ENCODE measurements at places on chromosomes 1 and 21.
A peak's percentile ranks its signal among the peaks of the same experiment; 100 is the strongest.

DNA sequence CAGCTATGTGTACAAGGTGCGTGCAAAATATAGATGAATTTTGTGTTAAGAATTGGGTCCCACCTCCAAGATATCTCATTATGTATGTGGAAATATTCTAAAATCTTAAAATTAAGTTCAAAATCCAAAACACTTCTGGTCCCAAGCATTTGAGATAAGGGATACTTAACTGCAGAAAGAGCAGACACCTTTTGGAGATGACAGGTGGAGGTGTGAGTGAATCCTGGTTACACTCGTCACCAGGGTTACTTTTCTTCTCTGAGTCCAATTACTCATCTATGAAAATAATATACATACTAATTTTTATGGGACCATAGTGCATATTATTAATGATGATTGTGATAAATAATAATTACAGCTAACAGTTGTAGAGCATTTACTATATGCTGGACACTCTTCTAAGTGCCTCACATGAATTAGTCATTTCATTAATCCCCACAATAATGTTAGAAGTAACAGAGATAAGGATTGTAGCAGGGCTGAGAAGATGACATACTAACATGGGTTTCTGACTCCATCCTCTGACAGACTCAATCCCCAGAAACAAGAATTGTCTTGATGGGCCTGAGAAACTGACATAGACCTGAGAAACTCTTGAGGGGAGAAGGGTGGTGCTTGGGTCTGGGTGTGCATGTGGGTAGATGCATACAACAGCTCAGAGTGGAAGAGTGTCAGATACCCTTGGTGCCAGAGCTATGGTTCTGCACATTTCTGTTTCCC, 8.3 kb upstream of the FASLG start:
- DNase-seq, result no peak

- no peak for DNase-seq
Measured at GRCh38 chr1:17485281-17485680, 45.8 kb upstream of the RCC2 start.

DNA sequence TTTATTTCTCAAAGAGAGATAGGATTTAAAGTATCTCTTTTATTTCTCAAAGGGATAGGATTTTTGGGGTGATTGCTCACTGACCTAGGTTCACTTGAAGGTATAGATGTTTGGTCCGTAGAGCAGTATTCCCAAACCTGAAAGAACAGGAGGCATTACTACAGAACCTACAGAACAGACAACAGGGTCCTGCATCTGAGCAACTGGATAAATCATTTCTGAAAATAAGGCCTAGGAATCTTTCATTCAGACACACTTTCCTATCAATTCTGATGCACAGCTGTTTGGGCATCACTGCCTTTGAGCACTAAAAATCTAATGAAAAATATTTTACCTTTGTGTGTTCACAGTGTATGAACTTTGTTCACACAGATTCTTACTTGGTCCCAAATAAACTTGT, 17.2 kb upstream of the CLIC6 start:
- DNase-seq, result no peak

GRCh38 chr1:224205438-224205840, 22.4 kb downstream of the DEGS1 start:
- peak; percentile 39 for DNase-seq

- DNase-seq, result no peak
Measured at GRCh38 chr21:43719748-43720538, 1.0 kb downstream of the PDXK start.

DNA sequence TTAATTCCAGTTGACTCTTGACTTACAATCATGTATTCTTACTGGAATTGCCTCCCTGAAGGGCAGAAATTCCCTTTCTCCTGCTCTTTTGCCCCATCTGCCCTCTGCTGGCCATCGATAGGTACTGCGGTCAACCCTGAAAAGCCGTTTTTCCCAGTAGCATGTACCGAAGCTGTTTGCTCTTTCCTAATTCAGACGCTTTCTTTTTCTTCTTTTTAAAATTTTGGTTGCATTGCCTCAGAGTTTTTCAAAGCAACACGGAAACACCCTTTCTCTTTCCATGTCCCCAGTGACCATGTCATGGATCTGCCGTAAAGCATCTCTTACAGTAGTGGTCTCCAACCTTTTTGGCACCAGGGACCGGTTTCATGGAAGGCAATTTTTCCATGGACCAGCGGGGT, 164.2 kb upstream of the C1orf21 start:
- DNase-seq, result peak; percentile 26

DNA sequence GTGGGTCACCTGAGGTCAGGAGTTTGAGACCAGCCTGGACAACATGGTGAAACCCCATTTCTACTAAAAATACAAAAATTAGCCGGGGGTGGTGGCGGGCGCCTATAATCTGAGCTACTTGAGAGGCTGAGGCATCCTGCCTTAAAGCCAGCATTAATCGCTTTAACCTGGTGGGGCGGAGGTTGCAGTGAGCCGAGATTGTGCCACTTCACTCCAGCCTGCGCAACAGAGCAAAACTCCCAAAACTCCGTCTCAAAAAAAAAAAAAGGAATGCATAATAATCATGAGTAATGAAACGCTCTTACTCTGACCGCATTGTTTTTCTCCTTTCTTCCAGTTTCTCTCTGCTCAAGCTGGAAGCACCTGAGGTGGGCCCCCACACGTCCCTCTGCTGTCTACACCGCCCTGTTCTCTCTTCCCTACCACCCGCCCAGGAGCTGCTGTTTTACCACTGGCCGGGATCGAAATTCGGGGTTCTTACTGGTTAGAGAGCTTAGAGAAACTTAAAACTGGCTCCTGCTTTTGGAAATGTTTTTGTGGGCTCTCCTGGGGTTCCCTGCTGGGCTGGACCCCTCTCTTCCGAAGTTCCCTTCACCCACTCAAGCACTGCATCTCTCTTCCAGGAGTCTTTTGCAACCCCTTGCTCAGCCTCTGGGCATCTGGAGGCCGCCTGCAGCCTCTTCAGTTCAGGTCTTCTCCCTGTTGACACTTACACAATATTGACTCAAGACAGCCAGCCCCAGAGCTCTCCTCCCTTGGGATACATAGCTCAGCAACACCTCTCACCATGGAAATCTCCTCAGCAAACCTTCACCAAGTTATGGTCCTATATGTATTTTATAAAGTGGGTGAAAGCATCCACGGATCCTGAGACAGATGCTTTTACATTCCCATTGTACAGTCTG, 62.5 kb downstream of the FAM163A start:
- DNase-seq, result no peak

DNA sequence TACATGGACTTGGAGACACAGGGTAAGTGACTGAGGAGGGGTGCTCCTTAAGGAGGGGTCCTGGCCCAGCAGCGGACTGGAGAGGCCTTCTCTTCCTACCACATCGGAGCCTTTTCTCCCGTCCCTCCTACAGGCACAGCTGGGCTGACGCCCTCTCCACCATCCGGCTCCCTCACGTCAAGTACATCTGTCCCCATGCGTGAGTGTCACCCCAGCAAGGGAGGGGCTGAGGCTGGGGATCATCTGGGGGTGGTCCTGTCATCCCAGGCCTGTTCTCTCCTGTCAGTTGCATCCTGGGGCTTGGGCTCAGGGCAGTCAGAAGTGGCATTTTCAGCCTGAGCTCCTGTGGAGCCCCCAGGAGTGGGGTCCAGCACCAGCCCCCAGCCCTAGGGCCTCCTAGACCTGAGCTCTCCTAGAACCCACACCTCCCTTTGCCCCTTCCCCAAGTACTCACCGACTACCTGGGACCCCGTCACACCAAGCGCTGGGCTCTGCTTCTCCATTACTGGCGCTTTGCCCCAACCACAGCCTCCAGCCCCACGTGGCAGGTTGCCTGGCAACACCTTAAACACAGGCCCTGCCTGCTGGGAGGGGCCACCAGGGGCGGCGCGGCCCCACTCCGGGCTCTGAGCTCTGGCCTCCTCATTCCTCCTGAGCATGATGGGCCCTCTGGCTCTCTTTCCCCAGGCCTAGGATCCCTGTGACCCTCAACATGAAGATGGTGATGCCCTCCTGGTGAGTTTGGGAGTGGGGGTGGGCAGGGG, 2.3 kb downstream of the LYPLA2 start:
- no peak for DNase-seq

- DNase-seq, result no peak
Measured at GRCh38 chr1:3335754-3336640, 118.5 kb upstream of the ARHGEF16 start.

GRCh38 chr1:31931593-31932225, 6.5 kb downstream of the PTP4A2 start:
- DNase-seq, result no peak

DNA sequence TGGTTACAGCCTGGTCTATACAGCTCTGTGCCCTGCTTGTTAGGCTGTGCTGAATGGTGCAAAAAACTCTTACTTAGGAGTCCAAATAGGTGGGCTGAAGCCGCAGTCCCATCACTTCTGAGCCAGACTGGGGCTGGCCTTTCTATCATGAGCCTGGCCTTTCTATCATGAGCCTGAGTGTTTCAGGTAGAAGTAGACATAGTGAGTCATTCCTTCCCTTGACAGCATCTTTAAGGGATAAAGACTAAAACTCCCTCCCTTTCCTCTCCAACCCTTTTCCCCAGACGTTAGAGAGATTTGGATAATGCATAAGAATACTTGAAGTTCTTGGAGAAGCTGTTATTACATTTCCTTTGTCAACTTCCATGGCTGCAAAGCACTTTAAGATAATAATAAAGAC, 46.5 kb upstream of the PARP1 start:
- no peak for DNase-seq

- no peak for DNase-seq
Measured at GRCh38 chr1:180606155-180606554, 25.7 kb upstream of the XPR1 start.

DNA sequence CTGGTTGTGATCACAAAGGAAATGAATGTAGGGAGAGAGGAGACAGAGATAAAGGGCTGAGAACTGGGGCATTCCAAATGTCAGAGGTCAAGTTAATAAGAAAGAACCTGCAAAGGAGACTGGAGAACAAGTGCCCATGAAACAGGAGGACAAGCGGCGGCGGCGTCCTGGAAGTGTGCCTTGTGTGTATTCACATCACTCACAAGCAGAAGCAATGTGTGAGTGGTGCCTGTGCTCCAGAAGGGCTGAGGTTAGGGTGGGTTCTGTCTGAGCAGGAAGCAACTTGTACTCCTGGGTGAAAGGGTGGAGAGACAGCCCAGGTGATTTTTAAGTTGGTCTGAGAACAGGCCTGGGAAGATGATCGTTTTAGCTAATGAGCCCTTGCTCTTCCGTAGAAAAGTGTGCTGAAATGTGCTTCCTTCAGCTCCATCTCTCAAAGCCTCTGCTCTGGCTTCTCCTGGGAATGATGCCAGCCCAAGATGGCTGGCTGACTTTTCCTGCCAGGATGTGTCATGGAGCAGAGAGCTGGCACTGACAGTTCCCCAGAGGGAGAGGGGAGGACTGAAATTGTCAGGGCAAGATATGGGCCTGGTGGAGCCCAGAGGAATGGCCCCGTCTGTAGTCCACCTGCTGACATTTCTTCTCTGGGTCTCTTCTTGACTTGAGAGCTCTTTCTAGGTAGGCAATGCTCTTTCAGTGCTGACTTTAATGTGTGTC, 25.1 kb upstream of the PLEKHA6 start:
- no peak for DNase-seq

GRCh38 chr1:62391369-62391971, 45.4 kb upstream of the USP1 start:
- no peak for DNase-seq

DNA sequence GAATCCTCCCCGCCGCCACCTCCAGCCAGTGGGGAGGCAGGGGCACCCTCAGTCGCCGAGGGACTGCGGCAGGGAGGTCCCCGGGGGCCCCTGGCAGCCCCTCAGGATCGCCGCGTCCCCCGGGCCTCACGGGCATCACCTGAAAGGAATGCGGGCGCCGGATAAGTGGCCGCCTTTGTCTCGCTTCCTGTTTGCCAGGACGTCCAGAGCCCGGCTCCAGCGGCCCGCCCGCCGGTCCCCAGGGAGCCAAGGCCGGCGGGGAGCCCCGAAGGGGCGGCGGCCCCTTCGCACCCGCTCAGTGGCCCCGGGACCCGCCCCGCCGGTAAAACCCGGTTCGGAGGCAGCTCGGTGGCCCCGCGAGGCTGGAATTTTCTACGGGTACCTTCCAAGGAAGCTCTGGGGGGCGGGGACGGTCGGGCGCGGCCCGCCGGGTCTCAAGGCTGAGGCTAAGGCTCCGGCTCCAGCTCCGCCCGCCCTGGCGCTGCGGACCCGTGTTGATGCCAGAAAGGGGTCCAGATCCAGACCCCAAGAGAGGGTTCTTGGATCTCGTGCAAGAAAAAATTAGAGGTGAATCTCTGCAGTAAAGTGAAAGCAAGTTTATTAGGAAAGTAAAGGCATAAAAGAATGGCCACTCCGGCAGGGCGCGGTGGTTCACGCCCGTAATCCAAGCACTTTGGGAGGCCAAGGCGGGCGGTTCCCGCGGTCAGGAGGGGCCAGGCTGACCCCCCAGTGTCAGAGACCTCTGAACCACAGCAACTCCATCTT, 12.6 kb downstream of the TINAGL1 start:
- DNase-seq, result no peak

- no peak for DNase-seq
Measured at GRCh38 chr1:95095833-95096217, 21.3 kb upstream of the TLCD4 start.

- DNase-seq, result no peak
Measured at GRCh38 chr21:44850208-44850800, 23.2 kb downstream of the PTTG1IP start.

- no peak for DNase-seq
Measured at GRCh38 chr1:101820071-101820470, 176.7 kb downstream of the OLFM3 start.

DNA sequence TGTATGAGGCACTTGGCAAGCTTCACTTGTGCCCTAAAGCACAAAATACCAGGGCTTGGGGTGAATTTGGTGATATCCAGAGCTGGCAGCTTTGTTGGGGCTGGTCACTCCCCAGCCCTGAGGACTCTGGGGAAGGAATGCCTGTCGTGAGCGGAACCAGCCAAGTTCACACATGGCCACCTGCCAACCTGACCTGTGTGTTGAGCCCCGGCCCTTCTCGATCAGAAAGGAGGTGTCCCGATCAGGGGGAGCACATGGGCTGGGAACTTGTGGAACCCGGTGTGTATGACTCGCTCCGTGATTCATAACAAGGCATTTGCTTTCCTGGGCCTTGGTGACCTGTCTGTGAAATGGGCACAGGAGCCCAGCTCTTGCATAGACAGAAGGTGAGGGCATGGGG, 43.1 kb downstream of the AGPAT3 start:
- no peak for DNase-seq

- DNase-seq, result no peak
Measured at GRCh38 chr1:10529091-10529490, 54.3 kb downstream of the PEX14 start.

DNA sequence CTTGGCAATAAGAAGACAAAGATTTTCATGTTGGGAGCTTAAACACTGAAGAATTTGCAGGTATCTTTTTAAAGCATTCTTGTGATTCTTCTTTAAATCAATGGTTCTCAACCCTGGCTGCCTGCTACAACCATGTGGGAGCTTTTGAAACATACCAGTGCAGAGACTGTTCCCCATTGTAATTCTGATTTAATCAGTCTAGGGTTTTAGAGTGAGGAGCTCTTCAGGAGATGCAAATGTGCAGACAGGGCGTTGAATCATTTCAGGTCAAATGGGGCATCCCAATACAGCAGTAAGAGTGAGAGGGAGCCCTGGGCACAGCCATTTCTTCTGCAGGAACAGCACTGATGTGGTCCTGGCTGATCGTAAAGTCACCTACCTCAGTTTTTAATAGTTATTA, 24.3 kb downstream of the KCNJ6 start:
- DNase-seq, result no peak
